ENCODE measurements at places on chromosomes 4 and X.

DNA sequence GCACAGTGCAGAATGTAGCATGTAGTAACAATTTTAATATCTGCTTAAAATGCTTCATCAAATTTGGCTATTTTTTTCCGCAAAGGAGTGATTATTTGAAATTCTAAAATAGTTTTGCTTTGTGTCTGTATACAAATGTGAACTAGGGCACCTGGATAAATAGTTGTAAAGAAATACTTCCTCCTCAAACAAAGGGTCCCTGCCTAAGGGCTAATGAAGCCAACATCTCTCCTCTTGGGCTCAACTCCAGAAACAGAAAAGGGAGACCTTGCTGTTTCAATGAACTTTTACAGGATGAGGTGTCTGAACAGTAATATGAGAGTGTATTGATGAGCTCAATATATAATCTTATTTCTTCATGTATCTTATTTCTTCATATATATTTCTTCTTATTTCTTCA, 30.8 kb upstream of the SCOC start:
- no peak for DNase-seq

- no peak for DNase-seq
Observed at GRCh38 chr4:151206241-151207005, 70.5 kb upstream of the PRSS48 start.

- DNase-seq = no peak
Observed at GRCh38 chrX:150282953-150283352, 80.2 kb upstream of the MAMLD1 start.

DNA sequence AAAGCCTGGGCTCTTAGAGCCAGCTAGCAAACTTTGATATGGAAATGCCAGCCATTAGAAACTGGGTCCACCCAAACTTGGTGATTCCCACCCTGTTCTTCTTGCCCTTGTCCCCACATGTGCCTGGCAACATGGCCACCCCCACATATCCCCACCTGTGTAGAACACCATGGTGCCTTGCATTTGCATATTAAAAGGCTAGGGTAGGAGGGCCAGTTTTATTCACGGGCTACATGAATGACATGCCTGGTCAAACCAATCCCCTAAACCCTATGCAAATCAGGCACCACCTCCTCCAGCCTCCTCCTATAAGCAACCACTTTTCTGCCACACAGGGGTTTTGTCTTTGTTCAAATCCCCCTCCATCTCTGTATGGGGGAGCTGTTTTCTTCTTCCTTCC, 104.9 kb downstream of the CLNK start:
- DNase-seq = no peak

- no peak for DNase-seq
Observed at GRCh38 chrX:37746218-37746941, 33.5 kb upstream of the CYBB start.

- no peak for DNase-seq
Observed at GRCh38 chr4:153223427-153223801, 19.2 kb downstream of the TRIM2 start.

- DNase-seq = no peak
Observed at GRCh38 chr4:4667622-4668081, 125.8 kb upstream of the STX18 start.

DNA sequence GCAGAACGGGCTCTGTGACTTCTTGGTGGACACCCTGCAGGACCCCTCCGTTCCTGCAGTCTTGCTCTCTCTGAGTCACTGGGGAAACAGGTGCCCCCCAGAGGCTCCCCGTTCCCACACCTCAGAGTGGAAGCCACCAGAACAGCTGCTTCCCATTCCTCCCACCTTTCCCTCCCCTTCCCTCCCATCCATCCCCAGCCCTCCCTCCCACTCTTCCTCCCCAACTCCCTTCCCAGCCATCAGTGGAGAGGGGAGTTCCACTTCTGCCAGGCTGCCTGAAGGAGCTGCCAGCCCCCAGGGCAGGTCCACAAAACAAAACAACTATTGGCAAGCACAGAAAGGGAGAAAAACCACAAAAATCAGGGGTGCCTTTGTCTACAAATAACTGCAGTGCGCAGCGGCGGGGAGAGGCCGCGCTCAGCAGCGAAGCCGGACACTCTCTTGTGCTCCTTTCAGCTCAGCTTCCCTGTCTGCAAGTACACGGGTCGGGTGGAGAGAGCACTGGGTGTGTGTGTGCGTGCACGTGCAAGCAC, 8.1 kb downstream of the SSR4 start:
- DNase-seq = no peak

GRCh38 chrX:123481913-123482851, 250.7 kb downstream of the THOC2 start:
- no peak for DNase-seq

GRCh38 chr4:95362906-95363558, 185.7 kb downstream of the UNC5C start:
- DNase-seq = no peak
